Stimulated activated CD8-positive, alpha-beta memory T cell treated with anti-CD3 and anti-CD28 coated beads, Interleukin-7, amount 100 ng/mL, for 24 hours (primary cell): ENCODE measurements at places on chromosomes 12 and 14.

DNA sequence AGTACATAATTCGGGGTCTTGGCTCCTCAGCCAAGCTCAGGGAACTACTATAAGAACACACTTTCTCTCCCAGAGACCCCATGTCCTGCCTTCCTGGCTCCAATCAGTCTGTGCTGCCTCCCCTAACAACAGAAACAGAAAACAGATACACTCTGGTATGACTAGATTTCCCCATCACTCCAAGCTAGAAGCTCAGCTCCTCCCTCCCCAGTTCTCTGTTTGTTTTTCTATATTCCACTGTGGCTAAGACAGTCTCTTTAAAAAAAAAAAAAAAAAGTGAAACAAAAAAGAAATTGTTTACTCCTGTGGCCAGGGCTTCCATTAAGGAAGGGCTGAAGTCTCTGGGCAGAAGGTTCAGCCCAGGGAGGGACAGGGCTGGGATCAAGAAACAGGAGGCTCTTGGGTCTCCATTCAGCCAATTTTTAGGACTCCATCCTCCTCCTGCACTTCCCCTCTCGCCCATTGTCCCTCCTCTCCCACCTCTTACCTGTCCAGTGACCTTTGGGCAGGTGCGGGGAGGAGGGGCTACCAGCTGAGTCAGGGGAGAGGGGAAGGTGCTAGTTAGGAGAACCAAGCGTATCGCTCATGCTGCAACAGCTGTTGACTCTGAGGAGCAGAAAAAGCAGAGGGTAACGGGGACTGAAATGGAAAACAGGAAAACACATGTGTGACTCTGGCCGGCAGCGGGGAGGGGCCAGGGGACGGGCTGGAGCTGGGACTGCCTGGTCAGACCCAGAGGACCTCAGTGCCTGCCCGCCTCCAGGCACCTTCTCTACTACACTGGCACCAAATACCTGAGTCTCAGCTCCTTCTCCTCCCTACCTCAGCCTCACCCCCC, 4.1 kb upstream of the SLC7A7 start:
- DNase-seq: no peak

- no peak for DNase-seq
These were observed 9.6 kb downstream of the ZDHHC22 start for GRCh38 chr14:77131871-77132486.

GRCh38 chr12:116454950-116455447, 104.2 kb upstream of the MAP1LC3B2 start:
- DNase-seq: no peak

DNA sequence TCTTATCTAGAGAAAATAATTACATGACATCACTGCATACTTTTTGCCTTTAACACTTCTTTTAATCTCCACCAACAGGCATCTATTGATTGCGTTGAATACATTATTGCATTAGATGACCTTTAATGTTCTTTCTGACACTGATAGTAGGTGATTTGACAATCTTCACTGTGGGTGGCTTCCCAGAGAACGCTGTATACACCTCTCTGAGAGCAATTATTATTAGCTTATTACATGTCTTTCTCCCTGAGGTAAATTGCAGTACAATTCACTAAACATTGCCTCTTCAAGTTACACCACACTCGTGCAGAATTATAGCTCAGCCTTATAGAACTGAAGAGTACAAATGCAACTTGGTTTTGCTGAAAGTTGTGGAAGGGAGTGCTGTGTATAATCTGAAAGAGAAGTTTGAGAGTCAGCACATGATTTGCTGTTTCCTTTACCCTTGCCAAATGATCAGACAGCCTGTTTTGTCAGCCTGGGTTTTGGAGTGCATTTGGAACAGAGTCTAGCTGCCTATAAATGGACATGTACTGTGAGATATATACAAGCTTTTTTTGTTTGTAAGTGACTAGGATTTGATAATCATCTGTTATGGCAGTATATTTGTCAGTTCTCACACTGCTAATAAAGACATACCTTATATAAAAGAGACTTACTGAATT, 369.2 kb downstream of the CCER1 start:
- no peak for DNase-seq

DNA sequence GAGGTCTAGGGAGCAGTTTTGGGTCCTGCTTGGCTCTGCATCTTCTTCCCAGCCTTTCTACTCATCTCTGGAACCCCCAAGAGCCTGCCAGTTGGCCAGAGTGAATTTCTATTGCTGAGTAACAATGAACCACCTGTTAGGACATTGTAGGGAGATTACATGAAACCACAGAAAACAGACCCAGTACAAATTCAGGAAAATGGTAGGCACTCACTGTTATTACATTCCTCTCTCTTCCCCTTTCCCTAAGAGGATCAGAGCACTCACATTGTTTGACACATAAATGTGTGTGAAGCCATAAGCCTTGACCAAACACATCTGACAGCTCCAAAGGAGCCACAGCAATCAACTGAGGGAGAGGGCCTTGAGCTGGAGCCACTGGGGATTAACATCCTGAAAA, 216.1 kb downstream of the TMEM132D start:
- DNase-seq: no peak

DNA sequence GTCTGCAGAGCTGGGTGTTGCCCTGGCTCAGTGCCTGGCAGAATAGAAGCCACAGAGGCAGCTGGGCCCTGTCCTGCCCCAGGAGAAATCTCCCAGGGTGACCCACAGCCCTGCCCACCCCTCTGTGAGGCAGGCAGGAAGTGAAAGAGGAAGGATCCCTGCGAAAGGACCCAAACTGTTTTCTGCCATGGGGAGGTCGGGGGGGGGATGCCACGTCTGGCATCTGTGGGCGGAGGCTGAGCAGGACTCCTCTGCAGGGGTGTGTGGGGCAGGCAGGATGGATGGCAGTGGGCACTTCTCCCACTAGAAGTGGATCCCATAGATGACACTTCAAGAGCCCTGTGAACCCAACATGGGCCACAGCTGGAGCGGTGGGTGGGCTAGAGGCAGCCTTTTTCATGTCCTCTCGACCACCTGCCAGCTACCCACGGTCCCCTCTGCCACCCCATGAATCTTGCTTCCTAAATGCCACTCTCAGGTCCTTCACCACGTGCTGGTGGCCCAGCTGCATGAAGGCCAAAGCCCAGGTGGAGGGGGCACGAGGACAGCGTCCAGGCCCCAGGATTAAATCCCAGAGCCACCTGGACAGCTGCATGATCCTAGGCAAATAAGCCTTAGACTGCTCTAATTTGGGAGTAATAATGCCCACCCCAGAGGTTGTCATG, 3.6 kb downstream of the PAPLN start:
- DNase-seq: no peak

DNA sequence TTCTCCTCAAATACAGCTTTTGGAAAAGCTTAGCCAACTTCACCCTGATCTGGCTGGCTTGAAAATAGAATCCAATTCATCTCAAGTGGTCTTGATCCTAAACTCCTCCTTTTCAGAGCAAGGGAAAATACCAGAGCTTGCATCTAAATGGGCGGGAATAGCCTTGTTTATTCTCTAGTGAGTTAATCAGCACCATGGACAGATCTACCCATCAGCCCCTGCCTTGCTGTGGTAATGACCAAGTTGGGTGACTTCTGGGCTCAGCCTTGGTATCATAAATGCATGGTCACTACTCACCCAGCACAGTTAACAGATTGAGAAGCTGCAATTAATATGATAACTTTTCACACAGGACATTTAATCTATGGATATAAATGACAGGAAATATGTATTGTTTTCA, 196.6 kb downstream of the GLT1D1 start:
- no peak for DNase-seq

DNA sequence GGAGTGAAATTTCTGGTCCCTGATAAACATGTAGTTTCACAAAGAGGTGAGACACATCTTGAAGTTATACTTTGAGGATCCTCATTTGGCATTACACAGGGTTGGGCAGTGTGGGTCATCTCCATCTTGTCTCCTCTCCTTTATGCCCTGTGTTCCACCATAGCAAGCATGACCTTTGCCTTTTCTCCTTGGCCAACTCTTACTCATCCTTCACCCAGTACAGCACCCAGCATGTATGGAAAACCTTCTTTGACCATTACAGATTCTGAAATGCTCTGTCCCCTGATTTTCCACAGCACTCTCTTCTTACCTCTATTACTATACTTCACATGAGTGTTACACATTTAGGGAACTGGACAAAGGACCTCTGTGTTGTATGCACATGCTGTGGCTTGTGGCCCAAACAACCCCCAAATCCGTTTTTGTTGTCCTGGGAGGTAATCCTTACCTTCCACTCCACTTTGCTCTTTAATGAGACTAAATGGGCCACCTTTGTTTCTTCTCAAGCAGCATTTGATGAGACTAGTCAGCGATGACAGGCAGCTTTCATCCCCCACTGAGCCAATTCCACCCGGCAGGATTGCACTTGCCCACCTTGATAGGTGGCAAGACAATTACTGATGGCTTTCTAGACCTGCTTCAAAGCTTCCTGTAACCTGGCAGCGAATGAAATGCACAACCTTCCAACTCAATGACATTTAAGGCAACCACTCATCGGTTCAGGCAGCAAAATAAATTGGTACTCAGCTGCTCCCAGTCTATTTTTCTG, 163.5 kb downstream of the MON2 start:
- no peak for DNase-seq

- no peak for DNase-seq
These were observed 90.4 kb downstream of the PIWIL1 start for GRCh38 chr12:130428116-130428515.

- no peak for DNase-seq
These were observed 12.1 kb downstream of the DDX54 start for GRCh38 chr12:113173081-113173698.

- no peak for DNase-seq
These were observed 250.5 kb downstream of the MED13L start for GRCh38 chr12:116026768-116027550.

- no peak for DNase-seq
These were observed 134.4 kb upstream of the FOXN3 start for GRCh38 chr14:89551432-89551831.

DNA sequence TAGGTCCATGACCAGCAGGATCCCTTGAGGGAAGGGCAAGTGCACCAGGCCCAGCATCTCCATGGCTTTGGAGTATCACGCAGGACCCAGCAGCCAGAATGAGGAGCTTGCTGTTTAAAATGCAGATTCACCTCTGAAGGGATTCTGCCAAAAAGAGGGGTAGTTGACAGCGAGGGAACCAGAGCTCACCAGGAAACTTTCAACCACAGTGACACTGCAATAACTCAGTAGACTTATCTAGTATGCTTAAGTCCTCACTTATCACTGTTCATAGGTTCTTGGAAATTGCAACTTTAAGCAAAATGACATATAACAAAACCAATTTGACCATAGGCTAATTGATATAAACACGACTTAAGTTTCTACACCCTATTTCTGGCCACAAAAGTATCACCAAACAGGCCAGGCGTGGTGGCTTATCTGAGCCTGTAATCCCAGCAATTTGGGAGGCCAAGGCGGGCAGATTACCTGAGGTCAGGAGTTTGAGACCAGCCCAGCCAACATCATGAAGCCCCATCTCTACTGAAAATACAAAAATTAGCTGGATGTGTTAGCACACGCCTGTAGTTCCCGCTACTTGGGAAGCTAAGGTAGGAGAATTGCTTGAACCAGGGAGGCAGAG, 21.4 kb upstream of the CKAP4 start:
- DNase-seq: no peak

DNA sequence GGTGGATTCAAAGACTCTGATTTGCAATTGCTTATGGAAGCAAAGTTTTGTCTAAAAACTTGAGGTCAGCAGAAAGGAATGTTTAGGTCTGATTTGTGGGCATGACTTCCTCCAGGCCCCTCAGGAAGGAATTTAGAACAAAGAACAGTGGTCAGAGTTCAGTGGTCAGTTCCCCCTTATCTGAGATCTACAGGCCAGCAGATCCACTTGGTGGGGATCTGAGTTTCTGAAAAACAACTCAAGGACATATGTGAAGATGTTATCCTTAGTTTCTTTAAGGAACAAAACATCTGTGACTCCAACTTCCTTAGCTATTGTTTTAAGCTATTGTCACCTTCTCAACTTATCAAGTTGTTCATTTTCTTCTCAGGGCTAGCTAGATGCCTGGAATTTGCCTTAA, 28.0 kb upstream of the NAA30 start:
- no peak for DNase-seq

DNA sequence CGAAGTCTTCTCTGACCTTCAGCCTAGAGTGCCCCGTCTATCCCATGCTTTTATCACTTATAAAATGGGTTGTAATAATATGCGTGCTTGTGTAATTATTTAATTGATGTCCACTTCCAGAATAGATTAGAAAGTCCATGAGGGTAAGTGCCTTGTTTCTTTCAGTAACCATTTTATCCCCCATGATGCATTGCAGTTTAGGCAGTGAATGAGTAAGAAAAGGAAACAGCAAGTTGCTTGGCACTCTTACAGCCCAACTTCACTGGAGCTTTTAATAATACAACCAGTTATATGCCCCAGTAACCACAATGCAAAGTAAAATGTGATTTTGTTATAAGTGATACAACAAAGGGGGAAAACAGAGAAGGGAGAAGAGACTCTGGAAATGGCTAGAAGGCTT, 287.3 kb downstream of the MED13L start:
- no peak for DNase-seq

GRCh38 chr12:42871816-42872215, 282.3 kb upstream of the PRICKLE1 start:
- no peak for DNase-seq

DNA sequence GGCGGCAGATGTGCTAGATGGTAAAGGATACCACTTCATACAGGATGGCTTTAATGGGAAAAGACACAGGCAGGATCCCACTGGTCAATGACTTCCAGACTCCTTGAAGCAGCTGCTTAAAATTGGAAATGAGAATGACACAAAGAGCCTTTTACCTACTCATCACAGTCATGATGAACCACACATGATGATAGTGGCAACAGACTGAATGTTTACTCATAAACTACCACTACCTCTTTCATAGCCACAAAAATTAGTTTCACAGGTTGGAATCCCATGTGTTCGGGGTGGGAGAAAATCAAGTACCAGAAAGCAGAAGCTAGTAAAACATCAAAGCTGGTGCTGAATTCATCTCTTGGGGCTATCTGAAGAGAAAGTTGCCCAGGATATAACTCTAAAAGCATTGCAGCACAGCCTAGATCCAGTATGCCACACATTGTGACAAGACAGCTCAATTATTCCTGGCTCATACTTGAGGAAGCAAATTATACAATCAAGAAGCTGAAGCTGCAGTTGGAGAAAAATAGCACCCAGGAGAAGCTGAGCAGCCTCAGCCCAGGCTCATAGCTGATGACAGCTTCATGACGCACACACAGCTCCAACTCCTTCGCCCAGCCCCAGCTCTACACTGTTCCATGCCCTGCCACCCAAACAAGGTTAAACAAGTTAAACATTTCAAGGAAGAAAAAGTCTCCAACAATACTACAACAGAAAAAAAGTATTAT, 29.0 kb upstream of the C12orf50 start:
- no peak for DNase-seq

DNA sequence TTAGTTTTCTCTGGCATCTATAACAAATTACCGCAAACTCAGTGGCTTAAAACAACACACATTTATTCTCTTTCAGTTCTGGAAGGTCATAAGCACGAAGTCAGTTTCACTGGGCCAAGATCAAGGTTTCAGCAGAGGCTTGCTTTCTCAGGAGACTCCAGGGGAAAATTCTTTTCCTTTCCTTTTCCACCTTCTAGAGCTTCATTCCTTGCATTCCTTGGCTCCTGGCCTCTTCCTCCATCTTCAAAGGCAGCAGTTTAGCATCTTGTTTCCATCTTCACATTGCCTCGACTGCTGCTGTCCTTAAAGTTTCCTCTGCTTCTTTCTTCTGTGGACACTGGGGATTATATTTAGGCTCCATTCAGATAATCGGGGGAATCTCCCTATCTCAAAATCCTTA, 106.1 kb downstream of the PDE3A start:
- DNase-seq: no peak

GRCh38 chr14:58353516-58354299, 42.0 kb upstream of the TOMM20L start:
- DNase-seq: no peak
